Stimulated activated CD8-positive, alpha-beta memory T cell treated with anti-CD3 and anti-CD28 coated beads, Interleukin-15, amount 100 ng/mL, for 1 hour (primary cell): ENCODE measurements at places on chromosomes 1 and 21.

DNA sequence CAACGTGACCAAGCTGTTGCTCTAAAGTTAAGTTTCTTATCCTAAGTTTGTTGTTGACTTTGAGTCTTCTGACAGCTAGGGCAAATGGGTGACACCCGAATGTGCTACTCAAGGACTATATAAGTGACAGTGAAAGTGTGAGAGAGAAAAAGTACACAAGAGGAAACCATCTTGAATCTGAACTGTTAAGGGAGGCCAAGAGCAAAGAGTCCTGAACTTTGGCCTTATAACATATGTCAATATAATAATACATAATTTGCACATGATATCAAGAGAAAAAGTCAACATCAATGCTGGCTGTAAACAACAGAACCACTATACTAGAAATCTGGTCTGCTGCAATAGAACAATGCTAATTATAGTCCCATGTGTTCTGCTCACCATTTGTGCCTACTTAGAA, 29.5 kb downstream of the SYNJ1 start:
- DNase-seq = no peak

- no peak for DNase-seq
Observed at GRCh38 chr21:44778094-44778493, 23.5 kb downstream of the UBE2G2 start.

DNA sequence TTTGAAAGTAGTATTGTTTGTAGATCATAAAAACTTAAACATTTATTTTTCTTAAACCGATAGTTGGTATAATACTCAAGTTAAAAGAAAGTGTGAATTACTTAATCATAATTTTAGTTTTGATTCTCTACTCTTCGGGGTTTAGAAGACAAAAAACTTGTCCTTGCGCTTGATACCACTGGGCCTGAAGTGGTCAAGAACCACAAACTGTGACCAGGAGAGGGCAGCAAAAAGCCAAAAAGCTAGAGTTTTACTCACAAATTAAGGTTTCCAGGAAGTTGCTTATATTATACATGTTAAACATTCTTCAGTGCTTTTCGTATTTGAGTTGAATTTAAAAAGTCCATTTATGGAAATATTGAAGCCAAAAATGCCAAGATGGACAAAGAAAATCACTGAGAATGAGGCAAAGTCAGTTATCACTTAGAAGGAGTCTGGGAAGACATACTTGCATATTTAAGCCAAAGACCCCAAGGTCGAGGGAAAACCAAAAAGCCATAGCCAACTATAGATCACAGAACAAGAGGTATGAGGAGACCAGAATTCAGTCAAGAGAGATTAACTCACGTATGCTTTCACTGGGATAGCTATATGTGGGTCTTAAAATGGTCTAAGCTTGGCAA, 34.2 kb downstream of the EFCAB7 start:
- no peak for DNase-seq

- no peak for DNase-seq
Observed at GRCh38 chr1:60942896-60943638, 139.3 kb upstream of the NFIA start.

DNA sequence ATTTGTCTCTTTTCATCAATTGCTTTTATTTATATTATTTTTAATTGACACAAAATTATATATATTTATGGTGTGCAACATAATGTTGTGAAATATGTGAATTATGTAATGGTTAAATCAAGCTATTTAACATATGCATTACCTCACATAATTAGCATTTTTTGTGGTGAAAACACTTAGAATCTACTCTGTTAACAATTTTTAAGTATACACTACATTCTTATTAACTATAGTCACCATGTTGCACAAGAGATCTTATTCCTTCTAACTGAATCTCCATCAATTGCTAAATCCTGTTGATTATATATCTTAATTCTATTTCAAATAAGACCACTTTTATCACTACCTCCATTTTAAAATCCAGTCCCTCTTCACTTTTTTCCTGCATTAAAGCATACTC, 42.5 kb downstream of the PLPPR5 start:
- DNase-seq = no peak

DNA sequence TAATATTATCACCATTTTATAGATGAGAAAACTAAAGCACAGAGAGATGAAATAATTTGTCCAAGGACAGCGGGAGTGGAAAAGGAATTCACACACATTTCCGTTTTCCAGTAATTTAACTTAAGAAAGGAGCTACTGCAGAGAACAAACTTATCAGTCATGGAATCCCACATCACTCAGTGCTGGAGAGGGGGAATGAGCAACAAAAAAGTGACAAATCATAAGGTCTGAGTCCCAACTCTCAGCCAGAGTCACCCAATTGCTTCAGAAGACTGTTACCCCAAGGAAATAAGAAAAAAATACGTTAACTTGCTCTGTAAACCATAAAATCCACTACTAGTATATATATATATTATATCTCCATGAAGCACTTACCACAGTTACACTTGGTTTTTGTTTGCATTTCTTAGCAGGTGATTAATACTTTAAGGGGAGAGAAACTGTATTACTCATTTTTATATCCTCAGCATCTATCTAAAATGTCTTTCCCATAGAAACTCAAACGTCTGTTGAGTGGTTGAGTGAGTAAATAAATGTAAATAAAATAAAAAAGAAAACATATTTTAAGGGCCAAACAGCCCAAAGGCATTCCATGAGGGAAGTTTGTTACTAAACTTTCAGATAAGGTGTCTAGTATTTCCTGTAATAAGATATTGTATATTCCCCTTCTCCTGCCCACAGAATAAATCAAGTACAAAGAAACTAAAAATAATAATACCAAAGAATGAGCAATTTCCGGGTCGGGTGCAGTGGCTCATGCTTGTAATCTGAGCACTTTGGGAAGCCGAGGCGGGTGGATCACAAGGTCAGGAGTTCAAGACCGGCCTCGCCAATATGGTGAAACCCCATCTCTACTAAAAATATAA, 76.8 kb downstream of the SLC45A1 start:
- no peak for DNase-seq

GRCh38 chr1:68103011-68103545, 52.7 kb upstream of the DIRAS3 start:
- no peak for DNase-seq

DNA sequence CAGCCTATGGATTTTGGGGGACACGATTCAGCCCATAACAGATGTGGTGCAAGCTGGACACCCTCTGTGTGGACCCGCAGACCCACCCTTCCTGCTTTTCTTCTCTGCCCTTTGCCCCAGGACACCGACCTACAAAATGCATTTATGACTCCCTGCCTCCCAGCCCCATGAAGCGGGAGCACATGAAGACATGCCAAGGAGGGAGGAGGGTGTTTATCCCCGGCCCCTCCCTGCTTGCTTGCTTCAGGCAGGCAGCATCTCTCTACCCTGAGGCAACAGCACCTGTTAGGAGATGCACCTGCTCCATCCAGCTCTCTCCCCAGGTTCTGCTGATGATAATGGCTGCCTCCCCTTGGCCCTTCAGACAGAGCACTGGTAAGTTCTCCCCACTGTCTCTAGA, 187.5 kb downstream of the PSMG1 start:
- DNase-seq = no peak

GRCh38 chr21:34570313-34570712, 44.6 kb downstream of the RCAN1 start:
- no peak for DNase-seq

DNA sequence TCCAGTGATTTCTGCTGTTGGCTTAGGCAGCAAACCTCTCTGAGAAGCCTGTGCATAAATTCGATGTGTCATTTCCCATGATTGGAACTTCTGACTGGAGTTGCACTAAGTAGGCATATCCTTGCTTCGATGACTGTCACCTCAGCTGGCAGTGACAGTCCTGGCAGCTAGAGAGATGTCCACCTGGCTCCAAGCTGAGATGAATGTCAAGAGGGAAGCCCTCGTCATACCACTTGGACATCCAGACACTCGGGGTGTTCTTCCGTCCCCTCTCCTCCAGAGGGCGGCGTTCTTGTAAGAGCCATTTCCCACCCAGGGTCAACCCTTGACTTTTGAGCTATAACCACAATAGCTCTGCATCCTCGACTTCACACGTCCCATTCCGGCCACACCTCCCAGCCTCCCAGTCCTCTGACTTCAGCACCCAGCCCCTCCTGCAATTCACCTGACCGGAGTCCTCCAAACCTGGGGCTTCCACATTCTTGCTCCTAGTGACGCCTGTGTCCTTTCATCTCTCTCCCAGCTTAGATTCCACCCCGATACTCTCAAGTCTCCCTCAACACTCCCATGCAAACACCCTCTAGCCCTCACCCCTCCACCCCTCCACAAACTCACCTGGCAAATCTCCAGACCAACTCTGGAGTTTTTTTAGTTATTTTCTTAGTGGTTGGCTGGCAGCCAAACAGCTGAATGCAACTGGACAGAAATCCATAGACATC, 17.3 kb downstream of the CA6 start:
- peak; percentile 24 for DNase-seq

DNA sequence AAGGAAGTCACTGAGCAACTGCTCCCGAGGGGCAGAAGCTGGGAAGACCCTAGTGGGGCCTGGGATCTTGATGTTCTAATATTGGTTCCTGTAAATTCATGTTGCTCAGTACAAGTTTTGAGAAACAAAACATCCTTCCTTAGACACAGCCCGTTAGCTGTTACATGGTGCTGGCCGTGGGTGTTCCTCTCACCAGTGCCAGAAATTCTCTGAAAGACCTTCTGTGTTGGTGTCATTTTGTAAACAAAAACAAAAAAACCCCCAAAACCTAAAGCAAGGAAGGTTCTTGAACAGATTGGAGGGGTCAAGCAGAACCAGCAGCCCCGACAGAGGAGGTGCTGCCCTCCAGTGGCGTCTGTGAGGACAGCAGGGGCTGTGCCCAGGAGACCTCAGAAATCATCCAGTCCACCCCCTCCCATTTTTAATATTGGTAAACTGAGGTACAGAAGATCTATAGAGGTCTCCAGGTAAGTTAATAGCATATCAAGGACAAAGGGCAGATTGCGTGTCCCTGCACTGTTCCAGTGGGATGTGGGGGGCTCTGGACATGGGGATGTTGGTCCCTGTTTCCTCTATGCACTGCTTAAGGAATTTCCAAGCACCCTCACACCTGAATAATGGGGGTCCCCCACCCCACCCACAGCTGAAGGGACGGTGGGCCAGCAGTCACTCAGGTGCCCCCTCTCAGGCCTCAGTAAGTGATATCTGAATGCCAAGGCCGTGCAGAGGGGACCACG, 38.2 kb downstream of the SLC2A7 start:
- peak; percentile 55 for DNase-seq

DNA sequence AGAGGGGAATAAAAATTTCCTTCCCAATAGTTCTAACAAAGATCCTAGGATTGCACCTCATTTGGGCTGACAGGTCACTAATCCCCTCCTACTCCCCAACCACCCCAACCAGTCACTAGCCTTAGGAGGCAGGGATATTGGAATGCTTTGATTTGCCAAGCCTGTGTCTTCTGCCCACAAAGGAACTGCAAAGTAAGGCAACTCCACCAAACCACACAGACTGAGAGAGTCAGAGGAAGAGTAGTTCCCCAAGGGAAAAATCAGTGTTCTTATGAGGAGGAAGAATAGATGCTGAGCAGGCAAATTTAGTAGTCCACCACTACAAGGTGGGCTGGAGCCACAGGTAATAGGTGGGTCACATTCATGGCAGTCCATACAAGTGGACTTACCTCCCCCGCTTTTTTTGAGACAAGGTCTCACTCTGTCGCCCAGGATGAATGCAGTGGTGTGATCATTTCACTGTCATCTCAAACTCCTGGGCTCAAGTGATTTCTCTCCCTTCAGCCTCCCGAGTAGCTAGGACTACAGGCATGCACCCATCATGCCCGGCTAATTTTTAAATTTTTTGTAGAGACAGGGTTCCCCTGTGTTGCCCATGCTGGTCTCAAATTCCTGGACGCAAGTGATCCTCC, 3.7 kb upstream of the TMEM39B start:
- no peak for DNase-seq

DNA sequence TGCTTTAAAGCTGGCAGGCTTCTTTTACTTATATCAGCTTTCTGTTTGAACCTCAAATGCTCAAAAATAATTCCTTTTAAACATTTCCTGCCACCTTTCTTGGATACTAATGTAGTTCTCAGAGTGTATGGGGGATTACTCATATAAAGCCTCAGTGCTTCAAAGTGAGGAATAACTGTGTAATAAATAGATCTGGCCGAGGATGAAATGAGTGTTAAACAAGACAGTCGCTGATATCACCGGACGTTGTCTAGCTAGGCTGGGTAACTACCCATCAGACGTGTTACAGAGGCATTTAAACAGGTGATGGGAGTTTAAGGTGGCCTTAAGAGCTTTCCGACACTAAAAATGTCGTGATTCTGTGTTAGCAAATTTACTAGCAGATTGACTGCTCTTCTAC, 53.1 kb downstream of the VANGL2 start:
- DNase-seq = no peak

DNA sequence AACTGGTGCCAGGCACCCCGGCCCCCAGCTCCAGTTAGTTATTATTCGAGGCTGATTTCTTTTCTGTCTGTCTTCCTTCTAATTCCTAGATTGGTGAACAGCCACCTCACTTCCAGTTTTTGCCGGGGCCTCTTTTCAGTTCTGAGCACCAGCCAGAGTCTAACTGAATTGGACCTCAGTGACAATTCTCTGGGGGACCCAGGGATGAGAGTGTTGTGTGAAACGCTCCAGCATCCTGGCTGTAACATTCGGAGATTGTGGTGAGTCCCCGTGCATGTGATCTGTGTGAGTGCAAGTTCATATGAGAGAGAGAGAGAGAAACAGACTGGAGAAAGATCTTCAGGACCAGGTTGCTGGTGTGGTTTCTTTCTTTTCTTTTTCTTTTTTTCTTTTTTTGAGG, 13.5 kb downstream of the NLRP3 start:
- DNase-seq = no peak

- DNase-seq = no peak
Observed at GRCh38 chr1:87202451-87202850, 126.2 kb upstream of the LMO4 start.

DNA sequence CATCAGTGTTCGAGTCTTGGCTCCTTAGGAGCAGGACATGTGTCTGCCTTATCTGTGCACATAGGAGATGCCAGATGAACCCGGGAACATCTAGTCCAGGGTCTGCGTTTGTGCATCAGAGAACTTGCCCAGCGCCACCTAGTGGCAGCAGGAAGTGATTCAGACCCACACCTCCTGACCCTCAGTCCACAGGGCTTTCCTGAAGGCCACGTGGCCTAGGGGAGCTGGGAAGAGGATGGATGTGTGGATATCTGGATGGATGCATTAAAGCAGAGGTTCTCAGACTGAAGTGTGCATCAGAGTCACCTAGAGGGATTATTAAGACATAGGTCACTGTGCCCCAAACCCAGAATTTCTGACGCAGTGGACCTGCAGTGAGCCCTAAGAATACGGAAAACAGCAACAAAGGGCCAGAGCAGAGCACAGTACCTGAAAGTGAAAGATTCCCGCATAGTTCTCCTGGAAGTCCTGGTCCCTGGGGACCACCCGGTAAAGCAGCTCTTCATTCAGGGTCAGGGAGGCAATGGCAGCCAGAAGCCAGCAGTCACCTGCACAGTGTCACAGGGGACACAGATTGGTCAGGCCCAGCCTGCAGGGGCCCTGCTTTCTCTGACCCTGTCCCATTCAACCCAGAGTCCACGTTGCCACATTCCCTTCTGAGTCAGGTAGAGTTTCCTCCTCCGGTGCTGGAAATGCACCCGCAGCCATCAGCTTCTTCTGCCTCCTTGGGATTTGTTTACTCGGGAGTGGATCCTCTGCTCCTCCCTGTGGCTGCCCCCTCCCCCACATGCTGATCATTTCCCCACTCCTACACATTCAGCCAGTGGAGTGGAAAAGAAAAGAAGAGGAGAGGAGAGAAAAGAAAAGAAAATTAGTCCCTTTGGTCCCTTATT, 37.0 kb downstream of the CAPN8 start:
- DNase-seq = peak; percentile 14

GRCh38 chr1:197781968-197782721, 6.9 kb upstream of the DENND1B start:
- no peak for DNase-seq
